Heart left ventricle (tissue), 16 donors: ENCODE measurements at places on chromosomes 5 and 9.
A peak's percentile ranks its signal among the peaks of the same experiment; 100 is the strongest.

- peak; percentile 41 for DNase-seq
Measured at GRCh38 chr9:107548298-107549142, 59.0 kb upstream of the KLF4 start.

GRCh38 chr5:145887976-145888574 lies 15.3 kb upstream of the GRXCR2 start:
- no peak for DNase-seq

DNA sequence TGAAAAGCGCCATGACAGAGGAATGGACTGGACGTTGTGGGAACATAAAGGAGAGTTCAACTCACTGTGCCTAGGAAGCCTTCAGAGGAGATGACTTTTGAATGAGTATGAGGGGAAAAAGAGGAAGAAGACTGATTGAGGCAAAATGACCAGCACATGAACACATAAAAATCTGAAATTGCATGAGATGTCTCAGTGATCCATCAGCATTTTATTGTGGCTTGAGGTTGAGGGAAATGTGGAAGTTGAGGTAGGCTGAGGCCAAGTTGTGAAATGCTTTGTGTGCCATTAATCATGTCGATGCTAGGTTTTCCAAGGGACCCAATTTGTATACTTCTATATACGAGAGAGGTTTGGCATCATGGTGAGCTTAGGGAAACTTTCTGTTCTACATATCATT lies 140.9 kb upstream of the TLX3 start:
- DNase-seq: no peak

DNA sequence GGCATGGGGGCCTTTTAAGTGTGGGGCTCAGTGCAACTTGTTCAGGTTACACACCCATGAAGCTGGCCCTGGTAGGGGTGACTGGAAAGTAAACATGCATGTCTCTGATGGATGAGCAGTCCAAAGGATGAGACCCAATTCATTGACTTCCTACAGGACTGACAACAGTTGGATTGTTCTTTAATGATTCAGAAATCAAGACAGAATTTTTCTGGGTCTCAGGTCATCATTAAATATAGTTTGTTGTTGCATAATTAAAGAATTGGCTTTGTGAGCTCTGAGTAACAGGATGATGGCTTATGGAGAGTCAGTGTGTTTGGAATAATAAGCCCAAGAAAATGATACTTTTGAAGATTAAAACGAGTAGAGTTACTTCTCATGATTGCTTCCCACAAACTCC lies 604.2 kb upstream of the CLINT1 start:
- no peak for DNase-seq

- DNase-seq: no peak
Measured at GRCh38 chr9:124038239-124038638, 26.7 kb downstream of the LHX2 start.

DNA sequence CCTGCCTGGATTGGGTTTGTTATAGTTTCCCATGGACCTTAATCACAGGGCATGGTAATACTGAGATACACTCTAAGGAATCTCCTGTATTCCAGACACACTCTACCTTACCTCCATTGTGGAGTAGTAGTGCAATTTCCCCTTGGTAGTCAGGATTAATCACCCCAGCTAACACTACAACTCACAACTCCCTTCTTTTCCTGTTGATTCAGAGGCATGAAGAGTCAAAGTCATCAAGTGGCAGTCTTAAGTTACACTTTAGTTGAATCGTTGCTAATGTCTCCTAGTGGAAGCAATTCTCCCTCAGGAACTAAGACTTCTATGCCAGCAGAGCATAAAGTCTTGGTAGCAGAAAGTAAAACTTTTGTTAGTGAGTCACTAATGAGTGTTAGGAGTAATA lies 122.7 kb upstream of the APC start:
- no peak for DNase-seq

- DNase-seq: no peak
Measured at GRCh38 chr9:4422495-4422894, 67.8 kb upstream of the SLC1A1 start.

- no peak for DNase-seq
Measured at GRCh38 chr5:170491479-170491878, 12.3 kb upstream of the KCNIP1 start.

- no peak for DNase-seq
Measured at GRCh38 chr9:221989-222776, 7.5 kb downstream of the DOCK8 start.

- no peak for DNase-seq
Measured at GRCh38 chr5:103014983-103015382, 105.0 kb downstream of the GIN1 start.

DNA sequence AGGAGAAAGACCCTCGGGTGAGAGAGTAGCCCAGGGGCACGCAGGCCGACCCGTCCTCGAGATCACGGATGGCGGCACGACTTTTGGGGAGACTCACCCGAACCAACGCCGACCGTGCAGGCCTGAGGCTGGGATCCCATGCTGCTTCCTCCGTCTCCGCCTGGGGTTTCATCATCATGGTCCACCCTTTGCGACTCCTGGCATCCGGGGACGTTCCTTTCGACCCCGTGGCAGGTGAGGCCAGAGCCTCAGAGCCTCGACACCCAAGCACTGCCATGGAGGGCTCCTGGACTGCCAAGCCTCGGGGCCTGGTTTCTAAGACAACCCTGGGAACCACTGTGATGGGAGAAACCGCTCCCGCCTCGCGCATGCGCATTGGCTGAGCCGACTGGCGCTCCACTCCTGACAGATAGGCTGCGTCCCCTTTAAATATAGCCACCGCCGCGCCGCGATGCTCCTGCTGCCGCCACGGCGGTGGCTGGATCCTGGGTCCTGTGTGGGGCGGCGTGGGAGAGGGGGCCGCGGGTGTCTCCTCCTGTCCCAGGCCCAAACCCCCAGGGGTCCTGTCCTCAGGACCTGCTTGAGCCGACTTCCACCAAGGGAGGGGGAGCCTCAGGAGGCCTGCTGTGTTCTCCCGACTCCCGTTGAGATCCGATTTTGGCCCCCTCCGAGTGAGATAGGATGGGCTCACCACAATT lies 481.6 kb downstream of the SPATA31A7 start:
- DNase-seq: no peak

GRCh38 chr5:16842896-16843295 lies 93.2 kb downstream of the MYO10 start:
- no peak for DNase-seq

GRCh38 chr9:137227054-137227852 lies at the start of gene RNF224:
Gene RNF224 (plus strand): TSS chr9:137227502. CDS start chr9:137228336, 834 bp downstream.
- DNase-seq: peak; percentile 68

GRCh38 chr5:126053630-126054029 lies 369.6 kb upstream of the GRAMD2B start:
- no peak for DNase-seq

GRCh38 chr5:42595597-42595996 lies 161.0 kb upstream of the CCDC152 start:
- no peak for DNase-seq

- no peak for DNase-seq
Measured at GRCh38 chr9:128178806-128179431, 12.5 kb downstream of the CIZ1 start.

GRCh38 chr5:128532127-128532526 lies 5.9 kb downstream of the FBN2 start:
- DNase-seq: no peak

DNA sequence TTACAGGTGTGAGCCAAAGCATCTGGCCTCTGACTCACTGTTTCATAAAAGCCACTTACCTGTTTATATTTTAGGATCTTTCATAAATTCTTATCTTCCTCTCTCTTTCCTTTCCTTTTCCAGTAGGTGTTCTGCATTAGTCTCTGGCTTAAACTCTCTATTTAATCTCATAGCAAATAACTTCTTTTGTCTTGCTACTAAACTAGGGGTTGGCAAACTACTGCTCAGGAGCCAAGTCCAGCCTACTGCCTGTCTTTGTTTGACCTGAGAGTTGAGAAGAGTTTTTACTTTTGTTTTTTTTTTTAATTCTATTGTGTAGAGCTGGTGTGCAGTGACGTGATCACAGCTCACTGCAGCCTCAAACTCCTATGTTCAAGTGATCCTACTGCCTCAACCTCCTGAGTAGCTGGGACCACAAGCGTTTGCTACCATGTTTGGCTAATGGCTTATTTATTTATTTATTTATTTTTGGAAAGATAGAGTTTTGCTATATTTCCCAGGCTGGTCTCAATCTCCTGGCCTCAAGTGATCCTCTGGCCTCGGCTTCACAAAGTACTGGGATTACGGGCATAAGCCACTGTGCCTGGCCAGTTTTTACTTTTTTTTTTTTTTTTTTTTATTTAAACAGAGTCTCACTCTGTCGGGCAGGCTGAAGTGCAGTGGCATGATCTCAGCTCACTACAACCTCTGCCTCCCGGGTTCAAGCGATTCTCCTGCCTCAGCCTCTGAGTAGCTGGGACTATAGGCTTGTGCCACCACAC lies 5.4 kb upstream of the NDFIP1 start:
- no peak for DNase-seq

DNA sequence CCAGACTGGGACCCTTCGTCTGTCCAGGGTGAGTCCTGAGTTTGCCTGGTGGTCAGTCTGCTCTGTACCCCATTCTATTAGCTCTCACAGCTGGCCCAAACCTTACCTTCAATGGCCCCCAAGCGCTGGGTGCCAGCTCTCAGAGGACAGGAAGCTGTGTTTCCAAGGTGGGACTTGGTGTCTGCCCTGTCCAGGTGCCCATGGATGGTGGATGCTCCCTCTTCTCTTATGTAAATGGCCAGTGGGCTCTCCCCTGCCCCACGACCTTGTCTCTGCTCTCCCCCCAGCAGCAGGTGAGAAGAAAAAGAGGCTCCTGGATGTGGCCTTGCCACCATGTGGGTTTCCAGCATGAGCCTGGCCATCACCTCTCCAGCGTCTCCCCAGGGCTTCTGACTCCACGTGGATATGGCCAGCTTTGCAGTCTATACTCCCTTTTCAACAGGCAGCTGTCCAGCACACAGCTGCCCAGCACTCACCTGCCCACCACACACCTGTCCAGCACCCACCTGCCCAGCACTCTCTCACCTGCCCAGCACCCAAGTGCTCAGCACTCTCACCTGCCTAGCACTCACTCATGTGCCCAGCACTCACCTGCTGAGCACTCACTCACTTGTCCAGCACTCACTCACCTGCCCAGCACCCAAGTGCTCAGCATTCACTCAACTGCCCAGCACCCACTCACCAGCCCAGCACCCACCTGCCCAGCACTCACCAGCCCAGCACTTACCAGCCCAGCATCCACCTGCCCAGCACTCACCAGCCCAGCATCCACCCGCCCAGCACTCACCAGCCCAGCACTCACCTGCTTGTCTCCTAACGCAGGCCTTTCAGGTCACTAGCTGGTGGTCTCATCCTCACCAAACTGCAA lies 136.2 kb upstream of the IRX2 start:
- DNase-seq: no peak

DNA sequence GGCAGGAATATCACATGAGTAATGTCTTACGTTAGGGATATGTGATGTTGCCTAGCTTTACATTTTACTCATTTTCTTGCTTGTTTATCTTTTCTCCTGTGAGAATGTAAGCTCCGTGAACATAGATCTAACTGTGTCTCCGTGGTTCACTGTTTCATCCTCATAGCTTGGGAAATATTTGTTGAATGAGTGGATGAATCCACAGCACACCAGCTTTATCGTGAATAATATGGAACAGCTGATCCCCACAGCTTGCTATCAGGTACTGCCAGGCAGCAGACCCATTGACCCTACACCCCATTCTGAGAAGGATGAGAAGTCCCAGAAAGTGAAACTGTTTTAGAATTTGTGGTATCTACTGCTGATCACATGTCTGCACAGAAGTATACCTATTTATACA lies 106.8 kb upstream of the FBN2 start:
- DNase-seq: no peak

- DNase-seq: no peak
Measured at GRCh38 chr5:76757049-76757448, 41.1 kb downstream of the F2R start.

GRCh38 chr5:2757563-2758351 lies 6.3 kb upstream of the IRX2 start:
- no peak for DNase-seq

- DNase-seq: no peak
Measured at GRCh38 chr5:6785161-6785860, 72.1 kb downstream of the TENT4A start.

DNA sequence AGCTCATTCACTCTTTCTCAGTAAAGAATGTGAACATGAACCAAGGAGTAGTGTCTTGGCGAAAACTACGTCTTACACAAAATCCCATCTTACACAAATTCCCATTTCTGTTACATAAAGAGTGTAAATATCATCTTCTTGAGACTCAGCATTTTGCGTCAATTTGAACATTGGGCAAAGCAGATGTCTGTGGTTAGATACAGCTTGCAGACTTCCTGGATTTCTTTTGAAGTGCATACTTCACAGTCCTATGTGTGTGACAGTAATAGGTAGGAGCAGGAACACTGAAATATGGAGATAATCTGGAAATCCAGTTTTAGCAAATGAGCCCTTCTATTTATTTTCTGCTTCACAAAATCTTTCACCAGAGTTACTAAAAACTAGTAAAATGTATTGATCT lies 58.8 kb downstream of the C6 start:
- DNase-seq: no peak

DNA sequence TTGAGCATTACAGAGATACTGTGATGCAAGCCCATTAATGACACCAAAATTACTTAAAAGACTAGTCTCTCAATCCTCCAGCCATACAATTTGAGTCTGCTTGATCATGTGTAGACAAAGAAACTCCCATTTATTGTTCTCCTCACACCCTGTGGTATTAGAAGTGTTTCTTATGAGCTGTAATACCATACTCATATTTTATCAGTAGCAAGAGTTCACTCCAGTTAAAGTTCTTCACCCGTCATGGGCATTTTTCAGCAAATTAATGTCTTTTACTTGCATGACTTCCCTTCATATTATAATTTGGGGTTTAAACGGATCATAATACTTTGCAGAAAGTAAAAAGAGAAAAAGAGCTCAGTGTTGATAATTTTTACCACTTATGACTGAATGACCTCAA lies 242.9 kb downstream of the BNC2 start:
- no peak for DNase-seq

GRCh38 chr5:148312153-148312552 lies at the start of gene SPINK7:
Gene SPINK7 (plus strand): TSS chr5:148312423. CDS start chr5:148312484, 61 bp downstream.
- DNase-seq: no peak

DNA sequence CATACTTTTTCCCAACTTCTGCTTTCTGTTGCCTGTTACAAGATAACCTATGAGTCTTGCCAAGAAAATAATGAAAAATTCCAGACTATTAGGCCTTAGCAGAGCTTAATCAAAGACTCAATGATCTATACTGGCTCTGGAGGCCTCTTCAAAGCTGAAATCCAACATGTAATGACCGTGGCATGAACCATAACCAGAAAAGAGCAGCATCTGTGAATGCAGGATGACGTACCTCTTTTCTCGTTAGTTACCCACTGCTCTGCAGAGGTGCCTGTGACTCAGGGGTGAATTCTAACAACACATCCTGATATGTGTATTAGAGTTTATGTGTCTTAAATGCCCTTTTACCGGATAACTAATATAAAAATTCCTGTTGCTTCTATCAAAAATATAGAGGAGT lies 645.4 kb downstream of the PRELID2 start:
- no peak for DNase-seq
